ENCODE measurements at places on chromosomes 5 and 9.

DNA sequence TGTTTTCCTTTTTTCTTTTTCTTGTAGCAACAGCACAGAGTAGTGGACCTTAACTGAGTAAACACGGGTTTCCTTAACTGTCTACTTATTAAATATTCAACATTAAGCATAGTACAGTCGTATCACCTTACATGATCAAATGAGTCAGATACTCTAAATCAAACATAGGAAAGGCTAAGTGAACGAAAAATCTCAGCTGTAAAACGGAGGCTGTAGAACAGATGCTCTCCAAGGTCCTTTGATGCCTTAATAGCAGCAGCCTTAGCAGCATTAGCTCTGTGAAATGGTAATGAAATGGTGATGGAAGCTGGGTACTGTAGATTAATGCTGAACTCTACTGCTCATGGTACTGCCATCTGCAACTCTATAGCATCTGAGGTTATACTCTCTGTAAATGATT is 1433.3 kb upstream of the C9orf72 start:
- no peak for DNase-seq

GRCh38 chr9:135339378-135339973 is 140.1 kb upstream of the PPP1R26 start:
- DNase-seq, result no peak

DNA sequence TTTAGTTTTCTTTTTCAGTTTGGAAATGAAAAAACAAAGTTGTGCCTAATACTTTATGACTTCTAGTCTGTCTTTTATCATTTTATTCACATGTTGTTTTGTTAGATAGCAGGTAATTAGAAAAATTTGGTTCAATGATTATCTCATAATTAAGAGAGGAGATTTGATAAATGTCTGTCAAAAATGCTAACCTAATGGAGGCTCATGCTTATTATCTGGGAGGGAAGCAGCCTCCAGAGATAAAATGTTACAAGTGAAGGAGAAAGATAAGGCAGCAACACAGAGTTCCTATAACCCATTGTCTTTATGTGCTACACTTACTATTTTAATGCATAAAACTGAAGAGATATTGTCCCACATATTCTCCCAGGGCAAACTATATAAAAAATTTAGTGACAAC is 53.5 kb downstream of the SLC27A6 start:
- DNase-seq, result no peak

DNA sequence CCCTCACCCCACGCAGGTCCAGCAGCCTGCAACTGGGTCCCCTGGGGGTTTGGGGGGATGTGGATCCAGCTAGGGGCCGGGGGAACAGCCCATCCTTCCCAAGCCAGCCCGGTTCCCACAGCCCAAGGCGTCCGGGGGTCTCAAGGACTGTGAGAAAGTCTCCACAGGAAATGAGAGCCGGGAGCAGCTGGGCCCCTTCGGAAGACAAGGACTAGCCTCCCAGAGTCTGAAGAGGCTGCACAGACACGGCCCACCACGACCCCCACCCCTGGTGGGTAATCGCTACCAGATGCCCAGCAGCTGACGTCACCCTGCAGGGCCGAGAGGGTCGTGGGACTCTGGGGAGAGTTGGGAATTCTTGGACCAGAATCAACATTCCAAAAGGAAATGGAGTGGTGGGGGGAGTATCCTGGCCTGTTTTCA is 10.5 kb downstream of the SH2D3C start:
- no peak for DNase-seq

DNA sequence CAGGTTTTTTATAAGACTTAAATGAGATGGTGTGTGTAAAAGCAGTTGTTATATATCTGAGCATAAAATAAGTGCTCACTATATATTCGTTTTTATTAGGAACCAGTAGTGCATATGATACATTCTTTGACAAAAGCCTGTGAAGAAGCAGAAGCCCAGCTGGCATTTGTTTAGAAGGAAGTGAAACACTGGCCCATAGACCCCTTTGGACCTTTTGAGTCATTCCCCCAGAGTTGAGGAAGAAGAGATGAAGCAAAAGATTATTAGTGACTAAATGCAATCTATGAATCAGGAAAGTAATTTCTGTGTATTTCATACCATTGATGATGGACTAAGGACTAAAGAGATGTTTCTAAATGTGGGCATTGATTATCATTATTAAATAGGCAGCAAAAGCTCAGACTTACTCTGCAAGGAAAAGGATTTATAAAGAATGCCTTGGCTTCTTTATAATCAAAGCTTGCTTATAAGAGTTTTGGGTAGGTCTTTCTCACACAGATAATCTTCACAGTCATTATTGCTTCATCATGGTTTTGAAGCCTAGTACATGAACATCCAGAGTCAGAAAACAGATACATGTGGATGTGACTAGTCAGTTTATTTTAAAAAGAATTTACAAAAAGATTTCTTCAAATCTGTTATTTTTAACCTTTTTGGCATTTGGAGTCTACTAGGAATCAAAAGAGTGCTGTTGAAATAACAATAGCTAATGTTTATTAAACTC is 16.9 kb upstream of the FER start:
- DNase-seq, result no peak

GRCh38 chr9:8331507-8332330 is 532.1 kb upstream of the DMAC1 start:
- DNase-seq, result no peak

- no peak for DNase-seq
These were observed 112.8 kb upstream of the SLC25A48 start for GRCh38 chr5:135721548-135722090.

GRCh38 chr5:132059043-132059695 is 1.3 kb upstream of the IL3 start:
- DNase-seq, result no peak

DNA sequence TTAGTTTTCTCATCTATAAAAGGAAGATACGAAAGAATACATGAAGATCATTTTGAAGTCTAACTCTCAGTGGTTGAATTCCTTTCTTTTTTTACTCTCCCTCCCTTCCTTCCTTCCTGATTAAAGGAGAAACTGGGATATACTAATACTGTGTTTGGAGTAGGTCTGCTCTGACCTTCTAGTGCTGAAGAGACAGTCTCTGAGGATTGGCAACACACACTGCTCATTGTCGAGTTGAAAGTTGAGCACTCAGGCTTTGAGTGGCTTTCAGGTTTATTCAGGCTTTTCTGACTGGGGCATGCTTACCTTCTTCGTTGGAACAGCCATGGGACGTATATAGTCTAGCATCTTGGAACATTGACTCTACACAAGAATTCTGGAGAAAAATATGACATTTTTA is 86.9 kb upstream of the RPS23 start:
- no peak for DNase-seq

DNA sequence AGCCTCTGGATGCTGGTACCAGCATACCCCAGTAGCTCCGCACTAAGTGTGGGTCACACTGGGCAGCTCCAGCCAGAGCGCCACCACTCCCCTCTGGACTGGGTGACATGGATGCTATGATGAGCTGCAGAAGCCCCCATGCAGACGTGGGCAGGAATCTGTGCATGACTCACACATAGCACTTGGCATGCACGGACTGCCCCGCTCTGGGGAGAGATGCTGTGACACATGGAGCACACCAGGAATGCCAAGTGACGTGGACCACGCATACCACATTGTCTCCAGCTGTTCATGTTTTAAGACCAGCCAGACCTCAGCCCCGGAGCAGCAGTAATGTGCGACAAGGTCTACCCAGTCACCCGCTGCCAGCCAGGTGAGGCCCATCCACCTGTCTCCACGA is 64.1 kb downstream of the SEMA4D start:
- no peak for DNase-seq

DNA sequence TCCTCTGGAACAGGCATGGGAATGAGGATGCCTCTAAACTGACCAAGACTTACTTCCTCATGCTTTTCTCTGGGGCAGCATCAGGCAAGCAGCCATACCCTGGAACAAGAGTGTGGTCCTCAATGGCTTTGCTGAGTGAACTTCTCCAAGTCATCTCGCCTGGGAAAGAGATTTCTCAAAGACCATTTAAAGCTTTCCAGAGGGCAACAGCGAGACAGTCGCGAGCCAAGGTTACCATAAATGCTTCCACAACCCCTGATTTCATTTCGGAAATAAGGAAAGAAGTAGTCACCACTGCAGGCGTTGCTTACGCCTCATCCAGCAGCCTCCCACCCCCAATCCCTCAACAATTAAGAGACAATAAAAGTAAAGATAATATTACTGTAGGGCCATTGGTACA is 1.1 kb upstream of the SNCAIP start:
- DNase-seq, result peak; percentile 29

DNA sequence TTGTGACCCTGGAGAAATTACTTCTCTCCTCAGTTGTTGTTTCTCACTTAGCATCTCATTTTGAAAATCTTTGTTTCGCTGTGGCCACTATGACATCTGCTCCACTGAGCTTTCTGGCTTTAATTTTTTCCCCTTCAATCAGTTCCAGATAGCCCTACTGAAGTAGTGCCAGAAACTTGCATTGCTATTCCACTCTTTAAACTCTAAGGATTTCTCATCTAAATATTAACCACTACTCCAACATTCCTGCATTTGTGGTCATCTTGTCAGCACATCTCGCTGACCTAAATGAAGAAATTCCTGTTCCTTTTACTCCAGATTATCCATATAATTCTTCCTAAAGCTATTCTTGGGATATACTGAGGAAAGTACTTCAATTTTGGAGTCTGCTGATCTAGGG is 15.3 kb upstream of the NOL6 start:
- DNase-seq, result no peak

DNA sequence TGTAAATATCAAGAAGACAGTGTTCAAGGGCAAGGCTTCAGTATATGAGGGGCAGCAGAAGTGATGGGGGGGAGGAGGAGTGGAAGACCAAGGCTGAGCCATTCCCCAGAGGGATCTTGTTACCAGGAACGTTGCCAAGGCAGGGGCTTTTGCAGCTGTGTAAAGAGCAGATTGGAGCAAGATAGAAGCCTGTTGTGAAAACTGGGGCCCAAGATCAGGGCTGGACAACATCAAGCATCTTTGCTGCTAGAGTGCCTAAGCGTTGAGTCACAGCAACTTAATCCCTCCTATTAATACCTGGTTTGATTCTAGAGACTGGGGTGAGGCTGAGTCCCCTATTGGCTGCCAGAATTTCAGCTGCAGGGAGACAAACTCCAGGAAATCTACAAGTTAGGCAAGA is 18.4 kb upstream of the ERCC6L2 start:
- no peak for DNase-seq

All from stromal cell of bone marrow (primary cell).